ENCODE measurements at places on chromosomes 11 and 22. TPM values are rescaled to one million over a fixed set of nuclear protein-coding genes. Genes with fewer than 3 reads are reported as not detected.
A peak's percentile ranks its signal among the peaks of the same experiment; 100 is the strongest.

- peak; percentile 80 for DNase-seq
Observed at GRCh38 chr11:67303132-67303834, at the start of gene SSH3. Gene SSH3 (plus strand): TSS chr11:67303530. CDS start chr11:67303626, 96 bp downstream.

GRCh38 chr11:110782616-110783015 is 70.4 kb upstream of the ARHGAP20 start:
- DNase-seq = no peak

GRCh38 chr22:19853058-19853878 is 1.4 kb downstream of the GNB1L start:
- DNase-seq = no peak

- DNase-seq = no peak
Observed at GRCh38 chr22:27631641-27632040, 169.9 kb downstream of the MN1 start.

DNA sequence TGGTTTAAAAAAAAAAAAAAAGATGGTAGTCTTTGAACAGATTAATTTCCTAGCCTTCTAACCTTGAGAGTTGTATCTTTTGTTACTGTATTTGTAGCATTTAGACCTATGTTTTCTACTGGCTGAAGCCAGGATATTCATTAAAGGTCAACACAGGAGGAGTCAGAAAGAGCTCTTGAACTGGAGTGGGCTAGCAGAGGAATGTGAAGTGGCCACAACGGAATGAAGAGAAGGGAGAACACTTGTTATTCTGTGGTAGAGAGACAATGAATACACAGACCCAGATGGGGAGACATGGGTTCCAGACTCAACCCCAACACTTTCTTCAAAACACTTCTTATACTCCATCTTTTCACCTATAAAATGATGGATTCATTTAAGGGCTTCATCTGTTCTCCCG is 88.1 kb downstream of the RELT start:
- no peak for DNase-seq

GRCh38 chr22:39703928-39704639 is 133.5 kb downstream of the CACNA1I start:
- DNase-seq = peak; percentile 61

DNA sequence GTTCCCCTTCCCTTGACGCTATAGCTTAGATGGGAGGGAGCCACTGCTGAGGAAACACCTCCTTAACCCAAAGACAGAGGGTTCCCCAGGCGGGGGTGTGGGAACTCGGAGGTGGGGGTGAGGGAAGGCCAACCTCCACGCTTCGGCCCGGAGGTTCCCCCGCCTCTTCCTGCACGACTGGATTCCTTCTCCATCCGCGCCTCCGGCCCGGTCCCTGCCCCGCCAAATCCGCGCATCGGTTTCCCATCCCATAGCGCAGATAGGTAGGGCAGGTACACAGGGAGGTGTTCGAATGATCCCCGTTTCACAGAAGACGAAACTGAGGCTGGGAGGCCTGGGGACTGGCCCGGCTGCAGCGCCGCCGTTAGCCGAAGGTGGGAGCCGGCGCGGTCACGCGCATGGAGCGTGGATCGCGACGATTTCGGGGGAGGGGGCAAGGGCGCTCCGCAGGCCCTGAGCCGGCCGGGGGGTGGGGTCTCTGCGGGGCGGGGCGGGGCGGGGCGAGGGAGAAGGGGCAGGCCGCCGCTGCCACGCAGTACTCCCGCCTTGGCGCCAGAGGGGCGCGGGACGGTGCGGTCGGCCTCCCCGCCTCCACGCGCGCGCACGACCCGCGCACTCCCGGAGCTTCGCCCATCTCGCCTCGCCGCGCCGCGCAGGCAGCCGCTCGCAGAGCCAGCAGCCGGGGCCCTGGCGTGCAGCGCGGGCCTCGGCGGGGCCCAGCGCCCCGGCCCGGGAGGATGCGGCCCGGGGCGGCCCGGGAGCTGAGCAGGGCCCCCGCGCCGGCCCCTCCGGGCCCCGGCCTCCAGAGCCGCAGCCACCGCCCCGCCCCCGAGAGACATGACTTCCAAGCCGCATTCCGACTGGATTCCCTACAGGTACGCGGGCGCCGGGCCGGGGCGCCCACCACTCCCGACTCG is at the start of gene TUB:
Gene TUB, plus strand, starts transcription at position 538 of the 917 bp plus-strand sequence. Its CDS starts 300 bp downstream, at position 838.
- peak; percentile 70 for DNase-seq

GRCh38 chr22:49934891-49935557 is 16.6 kb downstream of the CRELD2 start:
- no peak for DNase-seq

DNA sequence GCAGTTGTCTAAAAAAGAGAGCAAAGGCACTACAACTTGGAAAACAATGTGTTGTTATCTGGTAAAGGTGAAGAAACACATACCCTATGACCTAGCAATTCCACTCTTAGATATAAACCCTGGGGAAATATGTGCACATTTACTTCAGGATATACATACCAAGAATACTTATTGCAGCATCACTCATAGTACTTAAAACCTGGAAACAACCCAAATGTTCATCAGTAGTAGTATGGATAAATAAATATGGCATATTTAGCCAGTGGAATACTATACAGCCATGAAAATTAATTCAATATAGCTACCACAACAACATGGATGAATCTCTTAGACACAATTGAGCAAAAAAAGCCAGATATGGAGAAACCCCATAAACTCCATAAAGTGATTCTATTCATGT is 26.1 kb upstream of the MICAL2 start:
- DNase-seq = no peak

The SLC25A18 gene
- 6.0 TPM for total RNA-seq

The TREH gene
- not detected for total RNA-seq

The OR51L1 gene
- 5.5 TPM for total RNA-seq

The LRRC56 gene
- not detected for total RNA-seq

The OR51B4 gene
- 3.1 TPM for total RNA-seq

The TECTA gene
- 10.4 TPM for total RNA-seq
